ENCODE measurements at places on chromosomes 11 and 22.

DNA sequence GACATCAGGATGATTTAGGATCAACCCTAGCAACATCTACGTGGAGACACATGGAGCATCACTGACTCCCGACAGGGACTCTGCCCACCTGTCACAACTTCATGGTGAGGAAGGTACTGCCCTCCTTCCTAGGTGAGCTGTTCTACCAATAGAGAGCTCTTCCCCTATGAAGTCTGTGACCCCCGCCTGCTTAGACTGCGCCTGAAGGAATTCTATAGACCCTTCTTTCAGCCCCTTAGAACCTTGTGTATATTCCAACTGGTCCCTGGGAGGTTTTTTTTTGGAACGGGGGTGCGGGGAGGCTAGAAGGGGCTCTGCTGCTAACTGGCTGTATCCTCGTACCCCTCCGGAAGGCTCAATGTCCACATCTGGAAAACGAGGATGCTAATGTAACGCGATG lies 566 bp downstream of the INTS4 start:
- no peak for DNase-seq

DNA sequence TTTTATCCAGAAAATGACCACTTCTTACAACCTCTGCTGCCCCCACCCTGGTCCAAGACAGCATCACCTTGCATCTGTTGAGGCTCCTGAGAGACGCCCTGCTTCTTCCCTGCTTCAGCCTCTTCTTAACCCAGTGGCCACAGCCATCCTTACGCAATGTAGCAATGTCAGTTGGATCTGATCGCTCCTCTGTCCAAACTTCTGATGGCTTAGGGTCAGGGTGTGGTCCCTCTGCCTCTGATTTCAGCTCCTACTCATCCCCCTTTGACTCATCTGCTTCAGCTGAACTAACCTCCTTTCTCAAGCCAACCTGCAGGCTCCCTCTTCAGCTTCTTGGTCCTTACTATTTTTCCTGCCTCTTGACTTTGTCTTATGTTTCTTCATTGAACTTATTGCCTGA lies 280.8 kb downstream of the KIRREL3 start:
- no peak for DNase-seq

DNA sequence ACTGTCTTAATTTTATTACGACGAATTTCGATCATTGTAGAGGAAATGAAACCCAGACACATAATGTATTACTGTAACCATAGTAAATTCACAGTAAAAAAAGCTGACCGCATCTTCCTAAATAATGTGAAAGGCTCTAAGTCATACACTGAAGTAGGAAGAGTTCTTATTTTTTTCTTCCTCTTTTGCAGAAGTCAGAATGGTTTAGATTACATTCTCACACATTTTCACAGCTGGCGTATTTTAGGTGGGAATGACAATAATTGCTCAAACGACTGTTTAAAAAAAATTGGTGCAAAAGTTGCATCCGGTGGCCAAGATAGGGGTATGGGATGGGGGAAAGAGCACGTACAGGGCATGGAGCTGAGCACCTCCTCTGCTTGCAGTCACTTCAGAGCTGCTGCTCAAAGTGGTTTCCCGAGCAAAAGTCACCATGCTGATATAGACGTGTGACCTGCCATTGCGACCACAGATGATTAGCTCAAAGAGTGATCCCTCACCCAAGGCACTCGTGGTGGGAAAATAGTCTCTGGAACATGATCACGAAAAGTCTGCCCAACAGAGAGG lies 35.3 kb downstream of the MMP13 start:
- DNase-seq, result no peak

DNA sequence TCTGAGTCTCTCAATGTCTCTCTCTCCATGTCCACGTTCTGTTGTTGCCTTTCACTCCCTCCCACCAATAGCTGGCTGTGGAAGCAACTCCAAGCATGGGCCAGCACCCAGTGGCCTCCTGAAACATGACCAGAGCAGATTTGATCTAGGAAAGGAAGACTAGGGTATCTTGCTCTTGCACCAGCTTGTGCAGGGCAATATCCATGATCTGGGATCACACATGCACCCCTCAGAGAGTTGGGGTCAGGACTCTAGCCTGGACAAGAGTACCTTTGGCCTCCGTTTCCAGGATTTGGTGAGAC lies 34.5 kb upstream of the RIC3 start:
- DNase-seq, result no peak

GRCh38 chr11:102047305-102047924 lies at the start of gene CFAP300:
TSS of gene CFAP300 (plus strand) at chr11:102047437. CDS start at chr11:102047471, 34 bp downstream.
- DNase-seq, result peak; percentile 59

GRCh38 chr11:47391711-47392432 lies 13.5 kb upstream of the SPI1 start:
- DNase-seq, result no peak

DNA sequence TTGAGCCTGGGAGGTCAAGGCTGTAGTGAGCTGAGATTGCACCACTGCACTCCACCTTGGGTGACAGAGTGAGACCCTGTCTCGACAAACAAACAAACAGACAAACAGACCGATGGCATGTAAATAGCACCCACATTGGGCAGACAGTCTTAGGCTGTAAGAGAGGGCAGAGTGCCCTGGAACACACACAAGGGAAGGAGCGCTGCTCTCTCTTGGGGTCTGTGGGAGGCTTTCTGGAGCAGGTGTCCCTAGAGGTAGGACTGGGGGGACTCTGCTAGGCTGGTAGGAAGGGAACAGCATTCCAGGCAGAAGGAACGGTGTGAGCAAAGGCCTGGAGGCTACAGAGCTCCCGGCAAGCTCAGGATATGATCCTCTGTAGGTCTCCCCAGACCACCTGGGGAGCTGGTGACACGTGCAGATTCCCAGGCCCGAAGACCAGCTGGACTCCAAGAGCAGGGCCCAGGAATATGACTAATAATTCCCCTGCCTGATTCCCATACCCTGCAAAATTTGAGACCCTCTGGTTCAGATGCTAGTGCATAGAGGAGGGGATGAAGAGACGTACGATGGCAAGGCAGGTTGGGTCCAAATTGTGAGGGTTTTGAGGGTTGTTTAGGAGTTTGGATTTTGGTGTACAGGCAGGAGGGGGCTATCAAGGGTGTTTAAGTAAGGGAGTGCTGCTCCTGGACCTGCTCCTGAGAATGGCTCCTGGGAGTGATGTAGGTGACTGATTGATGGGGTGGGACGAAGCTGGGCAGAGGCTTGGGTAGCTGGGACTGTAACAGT lies 11.6 kb downstream of the SMIM38 start:
- no peak for DNase-seq

GRCh38 chr11:75375626-75376025 lies 23.7 kb upstream of the RPS3 start:
- no peak for DNase-seq

DNA sequence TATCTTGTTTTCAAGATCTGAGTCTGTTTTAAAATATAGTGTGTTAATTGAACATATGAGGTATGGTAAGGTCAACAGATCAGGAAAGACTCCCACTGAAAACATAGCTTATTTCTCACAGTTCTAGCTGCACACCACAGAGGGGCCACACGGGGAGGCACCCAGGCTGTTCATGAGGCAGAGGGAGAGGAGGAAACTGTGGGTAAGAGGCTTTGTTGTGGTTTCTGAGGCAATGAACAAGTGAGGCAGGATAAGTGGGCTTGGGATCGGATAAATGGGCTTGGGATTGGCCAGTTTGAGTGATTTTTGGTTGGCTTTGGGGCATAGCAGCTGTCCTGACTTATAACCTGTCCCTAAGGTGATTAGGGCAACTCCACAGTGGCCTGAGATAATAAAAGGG lies 242.1 kb downstream of the LUZP2 start:
- no peak for DNase-seq

- DNase-seq, result no peak
Measured at GRCh38 chr11:110972640-110973039, 260.4 kb upstream of the ARHGAP20 start.

- no peak for DNase-seq
Measured at GRCh38 chr11:1120532-1121330, 37.0 kb upstream of the MUC5AC start.

DNA sequence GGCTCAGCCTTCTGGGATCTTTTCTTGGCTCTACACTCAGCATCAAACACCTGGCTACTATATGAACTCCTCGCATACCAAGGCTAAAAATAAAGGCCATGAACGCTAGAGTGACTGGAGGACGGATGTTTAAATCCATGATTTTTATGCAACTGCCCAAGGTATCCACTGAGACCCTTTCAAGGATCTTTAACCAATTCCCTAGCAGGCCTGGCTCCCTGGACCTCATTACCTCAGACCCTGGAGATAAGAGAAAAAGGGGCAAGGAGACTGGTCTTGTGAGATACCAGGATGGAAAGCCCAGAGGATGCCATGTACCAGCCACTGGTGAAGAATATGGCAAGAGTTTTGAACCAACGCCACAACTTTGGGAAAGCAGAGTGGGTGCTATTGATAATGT lies at the start of gene OR51G2:
TSS of gene OR51G2 (minus strand) at position 101 of the 400 bp plus-strand sequence. CDS start 3,687 bp downstream, outside the sequence.
- DNase-seq, result no peak

- no peak for DNase-seq
Measured at GRCh38 chr11:58770627-58771457, 39.1 kb upstream of the GLYAT start.

DNA sequence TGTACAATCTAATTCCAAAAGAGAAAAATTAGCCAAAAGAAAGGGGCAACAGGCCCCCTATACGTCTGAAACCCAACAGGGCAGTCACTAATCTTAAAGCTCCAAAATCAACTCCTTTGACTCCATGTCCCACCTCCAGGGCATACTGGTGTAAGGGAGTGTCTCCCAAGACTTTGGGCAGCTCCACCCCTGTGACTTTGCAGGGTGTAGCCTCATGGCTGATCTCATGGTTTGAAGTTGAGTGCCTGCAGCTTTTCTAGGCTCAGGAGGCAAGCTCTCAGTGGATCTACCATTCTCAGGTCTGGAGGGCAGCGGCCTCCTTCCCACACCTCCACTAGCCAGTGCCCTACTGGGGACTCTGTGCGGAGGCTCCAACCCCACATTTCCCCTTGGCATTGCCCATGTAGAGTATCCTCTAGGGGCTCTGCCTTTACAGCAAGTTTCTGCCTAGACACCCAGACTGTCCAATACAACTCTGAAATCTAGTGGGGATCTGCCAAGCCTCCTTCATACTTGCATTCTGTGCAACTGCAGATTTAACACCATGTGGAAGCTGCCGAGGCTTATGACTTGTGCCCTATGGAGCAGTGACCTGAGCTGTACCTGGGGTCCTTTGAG lies 94.5 kb downstream of the TRIM29 start:
- no peak for DNase-seq

- DNase-seq, result no peak
Measured at GRCh38 chr11:3126901-3127691, 38.0 kb downstream of the OSBPL5 start.

DNA sequence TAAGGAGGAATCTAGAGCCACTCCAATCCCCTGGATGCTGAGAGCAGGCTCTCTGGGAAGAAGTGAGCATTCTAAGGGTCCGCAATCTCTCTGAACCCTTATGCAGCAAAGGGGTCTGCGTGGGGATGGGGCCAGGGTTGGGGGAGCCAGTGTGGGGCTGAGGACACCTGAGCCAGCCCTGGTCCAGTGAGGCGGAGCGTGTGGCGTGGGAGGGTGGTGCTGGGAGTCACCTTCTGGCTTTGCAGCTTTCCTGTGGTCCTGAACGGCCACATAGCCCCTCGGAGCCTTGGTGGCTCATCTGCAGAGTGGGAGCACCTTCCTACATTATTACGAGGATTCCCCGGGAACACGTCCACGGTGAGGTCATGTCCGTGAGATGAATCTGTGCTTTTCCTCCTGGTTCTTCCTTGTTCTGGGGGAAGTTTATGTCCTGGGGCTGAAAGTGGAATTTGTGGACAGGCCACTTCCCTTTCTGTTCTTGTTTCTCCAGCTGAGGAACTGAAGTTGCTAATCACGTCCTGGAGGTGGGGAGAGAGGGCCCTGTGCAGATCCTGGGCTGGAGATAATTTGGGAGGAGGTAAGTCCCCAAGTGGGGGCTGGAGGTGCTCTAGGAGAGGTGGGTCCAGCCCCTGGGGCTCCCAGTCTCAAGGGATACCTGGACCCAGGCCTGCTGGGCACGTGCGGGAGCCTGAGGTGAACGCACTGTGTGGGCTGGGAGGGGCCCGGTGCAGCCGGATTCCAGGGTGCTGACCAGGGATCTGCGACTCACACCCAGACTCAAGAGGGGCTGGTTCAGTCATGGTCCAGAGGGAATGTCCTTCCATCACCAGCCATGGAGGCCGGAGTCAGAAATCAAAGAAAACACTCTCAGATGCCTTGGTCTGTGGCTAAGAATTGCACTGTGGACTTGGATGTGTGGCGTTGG lies 6.1 kb downstream of the MRGPRE start:
- no peak for DNase-seq

DNA sequence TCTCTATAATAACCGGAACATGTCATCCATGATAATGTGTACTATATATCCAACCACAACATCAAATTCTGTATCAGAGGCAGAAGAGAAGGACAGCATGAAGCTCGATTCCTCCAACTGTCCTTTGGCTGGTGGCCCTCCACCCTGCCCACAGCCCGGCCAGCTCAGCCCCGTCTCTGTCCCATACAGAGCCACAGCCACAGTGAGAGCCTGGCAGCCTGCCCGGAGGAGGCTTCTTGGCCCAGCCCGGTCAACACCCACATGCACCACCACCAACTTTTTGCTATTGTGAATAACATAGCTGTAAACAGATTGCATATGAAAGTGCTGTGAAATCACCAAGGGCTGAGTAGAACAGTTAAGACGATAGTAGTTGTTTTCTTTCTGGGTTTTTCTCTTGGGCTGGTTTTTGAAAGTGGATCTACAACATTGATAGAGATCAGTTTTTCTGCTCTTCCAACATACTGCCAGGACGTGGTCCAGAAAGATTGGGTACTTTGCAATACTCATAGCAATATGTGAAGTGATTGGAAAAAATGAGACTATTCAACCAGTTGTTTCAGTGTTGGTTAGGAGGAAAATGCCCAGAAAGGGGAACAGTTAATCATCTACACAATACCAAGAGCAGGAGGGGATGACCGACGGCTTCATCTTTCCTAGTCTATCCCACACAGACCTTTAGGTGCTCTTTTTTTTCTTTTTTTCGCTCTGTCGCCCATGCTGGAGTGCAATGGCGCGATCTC lies 6.9 kb upstream of the TUBA8 start:
- no peak for DNase-seq

GRCh38 chr11:115126515-115127208 lies 377.6 kb downstream of the CADM1 start:
- no peak for DNase-seq

DNA sequence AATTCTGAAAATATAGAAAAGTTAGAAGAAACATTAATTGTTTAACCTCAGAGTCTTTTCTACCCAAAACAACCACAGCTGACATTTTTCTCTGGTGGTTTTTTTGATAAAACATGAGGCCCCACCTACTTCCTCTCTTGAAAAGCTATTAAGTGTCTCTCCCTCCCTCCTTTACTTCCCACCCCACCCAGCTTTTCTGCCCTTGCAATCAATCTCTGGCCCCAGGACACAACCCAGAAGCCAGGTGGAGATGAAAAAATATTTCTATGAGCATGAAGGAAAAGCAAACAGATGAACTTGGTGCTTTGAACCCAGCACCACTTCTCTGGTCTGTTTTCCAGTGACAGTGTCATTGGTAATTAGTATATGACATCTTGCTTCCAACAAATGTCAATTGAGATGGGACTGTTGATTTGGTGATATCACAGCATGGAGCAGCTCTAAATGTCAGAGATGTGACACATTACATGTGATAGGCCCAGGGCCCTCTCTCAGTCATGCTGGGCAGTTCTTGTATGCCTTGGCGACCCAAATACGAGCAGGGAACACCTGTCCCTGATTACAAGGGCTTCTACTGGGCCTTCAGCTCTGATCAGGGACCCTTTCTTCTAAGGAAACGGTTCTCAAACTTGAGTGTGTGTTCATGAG lies 23.9 kb upstream of the TMPRSS13 start:
- no peak for DNase-seq

All from anterior cingulate cortex (tissue), 58 donors.